GM04503 (cell line): ENCODE measurements at places on chromosomes 12 and 14.

DNA sequence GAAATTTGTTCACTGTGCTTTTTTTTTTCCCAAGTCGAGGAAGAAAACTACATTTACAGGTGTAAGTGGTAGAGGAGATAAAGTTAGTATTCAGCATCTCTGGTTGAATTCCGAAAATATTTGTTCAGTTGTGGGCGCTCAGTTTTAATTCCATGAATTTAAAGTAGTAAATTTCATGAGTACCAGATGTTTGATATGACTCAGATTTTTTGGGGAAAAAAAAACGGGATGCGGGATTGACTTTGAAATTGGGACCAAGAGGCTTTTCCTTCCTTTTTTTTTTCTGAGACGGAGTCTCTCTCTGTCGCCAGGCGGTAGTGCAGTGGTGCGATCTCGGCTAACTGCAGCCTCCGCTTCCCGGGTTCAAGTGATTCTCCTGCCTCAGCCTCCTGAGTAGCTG lies 1.6 kb downstream of the TULP3 start:
- no peak for DNase-seq

GRCh38 chr12:131418121-131418520 lies 292.8 kb upstream of the SFSWAP start:
- no peak for DNase-seq

- DNase-seq: no peak
Measured at GRCh38 chr12:103392722-103393121, 103.0 kb downstream of the C12orf42 start.

DNA sequence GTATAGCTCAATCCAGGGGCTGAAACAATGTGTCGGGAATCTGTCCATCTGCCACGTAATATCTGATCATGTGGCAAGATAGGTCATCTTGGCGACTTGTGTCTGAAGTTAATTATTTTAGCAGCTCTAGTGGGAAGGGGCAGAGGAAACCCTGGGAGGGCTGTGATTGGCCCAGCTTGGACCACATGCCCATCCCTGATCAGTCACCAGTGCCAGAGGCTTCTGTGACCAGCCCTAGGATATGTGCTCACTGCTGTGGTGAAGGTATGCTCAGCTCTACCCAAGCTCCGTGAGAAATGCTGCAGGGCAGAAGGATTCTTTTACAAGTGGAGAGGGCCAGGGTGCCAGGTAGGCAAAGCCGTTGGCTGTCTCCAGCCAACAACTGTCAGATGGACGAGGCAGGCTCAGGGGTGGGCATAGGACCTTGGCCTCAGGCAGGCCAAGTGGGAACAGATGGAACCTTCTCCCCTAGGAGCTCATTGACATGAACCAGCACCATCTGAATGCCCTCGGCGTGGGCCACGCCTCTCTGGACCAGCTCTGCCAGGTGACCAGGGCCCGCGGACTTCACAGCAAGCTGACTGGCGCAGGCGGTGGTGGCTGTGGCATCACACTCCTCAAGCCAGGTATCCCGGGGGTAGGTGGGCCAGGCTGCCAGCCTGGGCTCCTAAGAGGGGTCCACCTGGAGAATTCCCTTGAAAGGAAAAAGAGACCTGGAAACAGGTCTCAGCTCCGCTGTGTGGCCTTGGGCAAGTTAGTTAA lies 21.1 kb downstream of the MVK start:
- DNase-seq: no peak

- no peak for DNase-seq
Measured at GRCh38 chr14:85182282-85182681, 347.7 kb upstream of the FLRT2 start.

DNA sequence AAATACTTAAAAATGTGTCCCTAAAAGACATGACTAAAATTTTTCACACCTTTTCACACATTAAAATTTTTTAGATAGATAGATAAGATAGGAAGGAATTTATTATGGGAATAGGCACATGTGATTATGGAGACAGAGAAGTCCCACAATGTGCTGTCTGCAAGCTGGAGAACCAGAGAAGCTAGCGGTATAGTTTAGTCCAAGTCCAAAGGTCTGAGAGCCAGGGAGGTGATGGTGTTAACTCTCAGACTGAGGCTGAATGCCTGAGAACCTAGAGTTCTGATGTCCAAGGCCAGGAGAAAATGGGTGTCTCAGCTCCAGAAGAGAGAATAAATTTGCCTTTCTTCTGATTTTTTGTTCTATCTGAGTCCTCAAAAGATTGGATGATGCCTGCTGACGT lies 65.7 kb downstream of the POLR3B start:
- no peak for DNase-seq

DNA sequence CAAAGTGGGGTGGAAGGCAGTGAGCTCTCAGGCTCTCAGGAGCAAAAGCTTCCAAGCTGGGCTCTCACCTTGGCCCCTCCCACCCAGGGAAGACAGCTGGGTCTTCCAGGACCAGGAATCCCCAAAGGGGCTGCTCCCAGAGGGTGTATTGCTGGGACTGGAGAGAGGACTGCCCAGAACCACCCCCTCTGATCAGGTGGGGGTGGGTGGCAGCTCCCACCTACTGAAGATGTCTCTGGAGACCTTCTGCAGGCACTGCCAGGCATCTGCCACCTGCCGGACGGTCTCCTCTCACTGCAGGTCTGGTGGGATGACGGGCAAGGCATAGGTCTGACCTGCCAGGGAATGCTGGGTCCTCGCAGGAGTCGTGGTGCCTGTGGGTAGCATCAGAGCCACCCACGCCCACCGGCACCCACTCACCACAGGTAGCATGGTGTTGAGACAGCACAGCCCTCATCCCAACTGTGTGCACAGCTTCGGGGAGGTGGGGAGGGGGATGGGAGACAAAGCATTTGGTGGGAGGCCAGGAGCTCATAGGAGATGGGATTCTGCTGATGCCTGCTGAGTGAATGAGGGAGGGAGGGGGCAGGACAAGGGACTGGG lies 103.2 kb downstream of the SINHCAF start:
- DNase-seq: no peak

DNA sequence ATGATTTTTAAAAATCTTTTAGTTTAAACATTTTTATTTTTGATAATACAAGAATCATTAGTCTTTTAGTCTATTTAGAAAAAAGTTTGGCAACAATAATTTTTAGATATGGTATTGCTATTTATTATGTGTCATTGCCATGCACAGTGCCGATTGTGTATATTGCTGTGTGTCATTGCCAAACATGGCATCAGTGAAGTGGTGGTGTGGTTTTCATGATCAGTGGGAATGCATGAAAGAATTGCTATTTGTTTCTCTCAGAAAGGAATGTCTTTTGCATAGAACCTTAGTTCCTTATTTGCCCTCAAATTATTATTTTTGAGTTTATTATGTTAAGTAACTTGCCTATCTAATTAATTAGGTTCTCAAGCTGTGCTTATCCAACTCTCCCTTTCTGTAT lies 397.5 kb upstream of the PDE3A start:
- no peak for DNase-seq

DNA sequence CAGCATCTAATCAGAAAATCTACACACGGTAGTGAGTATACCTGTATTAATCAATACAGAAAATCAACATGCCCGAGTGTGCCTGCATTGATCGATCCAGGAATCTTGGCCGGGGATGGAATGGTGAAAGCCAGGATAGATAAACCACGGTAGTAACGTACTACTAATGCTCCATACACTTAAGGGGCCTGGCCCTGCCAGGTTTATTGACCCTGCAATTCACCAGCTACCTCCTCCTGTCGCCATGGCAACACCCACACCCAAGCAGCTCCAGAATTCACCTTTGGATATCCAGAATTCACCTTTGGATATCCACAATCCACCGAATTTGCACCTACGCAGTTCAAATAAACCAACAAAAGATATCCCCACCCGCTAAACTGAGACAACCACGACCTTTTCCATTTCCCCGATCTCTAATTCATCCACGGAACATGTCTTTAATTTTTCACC lies 14.8 kb upstream of the CALM1 start:
- DNase-seq: no peak

- DNase-seq: no peak
Measured at GRCh38 chr12:79535751-79536150, 155.0 kb downstream of the PAWR start.

GRCh38 chr12:92553389-92553788 lies 149.4 kb upstream of the PLEKHG7 start:
- DNase-seq: no peak

DNA sequence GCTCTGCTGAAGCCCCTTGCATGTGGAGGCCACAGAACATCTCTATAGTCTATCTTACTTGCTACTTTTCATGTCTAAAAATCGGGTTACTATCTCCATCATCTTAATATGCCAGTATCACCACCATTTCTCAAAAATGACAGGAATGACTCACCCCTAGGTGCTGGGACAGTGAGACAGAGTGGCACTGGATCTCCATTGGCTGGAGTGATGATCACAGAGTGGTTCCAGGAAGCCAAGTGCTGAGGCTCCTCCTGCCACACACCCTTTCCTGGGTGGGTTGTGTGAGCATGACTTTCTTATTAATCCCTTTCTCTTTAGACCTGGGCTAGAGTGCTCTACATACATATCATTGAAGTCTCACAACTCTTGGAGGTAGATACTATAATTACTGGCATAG lies 3.3 kb upstream of the ASCL1 start:
- no peak for DNase-seq

GRCh38 chr12:47362126-47362705 lies 282.5 kb upstream of the AMIGO2 start:
- no peak for DNase-seq

DNA sequence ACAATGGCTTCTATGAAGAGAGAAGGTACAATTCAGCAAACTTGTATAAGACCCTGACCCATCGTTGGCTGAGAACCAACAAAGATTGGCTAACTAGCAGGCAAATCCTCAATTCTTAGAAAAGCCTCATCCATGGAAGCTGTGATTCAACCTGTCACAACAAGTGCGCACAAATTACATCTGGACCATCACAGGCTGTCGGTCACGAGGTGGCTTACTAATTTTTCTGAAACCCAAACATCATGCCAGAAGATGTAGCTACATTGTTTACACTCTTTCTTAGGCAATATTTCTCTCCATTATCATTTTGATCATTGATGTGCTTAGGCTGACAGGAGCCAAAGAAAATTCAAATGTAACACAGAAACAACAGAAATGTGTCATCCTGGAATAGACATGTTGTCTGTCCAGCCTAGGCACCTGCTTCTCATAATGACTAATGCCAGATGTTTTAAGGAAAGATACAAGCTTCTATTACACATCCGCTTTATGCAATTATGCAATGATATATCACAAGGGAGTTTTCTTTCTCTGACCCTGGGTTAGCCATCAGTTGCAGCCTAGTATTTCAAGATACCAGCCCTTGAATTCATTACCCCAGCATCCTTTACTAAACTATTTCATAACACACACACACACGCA lies 92.9 kb upstream of the DIO2 start:
- DNase-seq: no peak

- peak; percentile 84 for DNase-seq
Measured at GRCh38 chr14:64721391-64721791, 17.2 kb downstream of the PLEKHG3 start.

DNA sequence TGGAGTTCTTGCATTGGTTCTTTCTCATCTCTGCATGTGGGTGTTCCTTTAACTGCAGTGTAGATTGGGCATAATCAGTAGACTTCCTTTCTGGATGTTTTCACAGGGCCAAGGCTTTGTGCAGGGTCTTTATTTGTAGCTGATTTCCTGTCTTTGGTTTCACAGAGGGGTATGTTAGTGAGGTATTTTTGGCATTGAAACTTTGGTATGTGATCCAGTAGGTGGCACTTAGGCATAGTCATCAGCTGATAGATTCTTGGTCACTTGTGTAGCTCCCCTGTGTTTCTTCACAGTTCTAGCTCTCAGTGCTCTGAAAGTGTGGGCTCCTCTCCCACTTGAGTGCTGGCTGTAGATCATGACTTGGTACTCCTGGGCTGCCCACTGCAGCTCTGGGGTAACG lies 52.7 kb upstream of the LMO3 start:
- no peak for DNase-seq

DNA sequence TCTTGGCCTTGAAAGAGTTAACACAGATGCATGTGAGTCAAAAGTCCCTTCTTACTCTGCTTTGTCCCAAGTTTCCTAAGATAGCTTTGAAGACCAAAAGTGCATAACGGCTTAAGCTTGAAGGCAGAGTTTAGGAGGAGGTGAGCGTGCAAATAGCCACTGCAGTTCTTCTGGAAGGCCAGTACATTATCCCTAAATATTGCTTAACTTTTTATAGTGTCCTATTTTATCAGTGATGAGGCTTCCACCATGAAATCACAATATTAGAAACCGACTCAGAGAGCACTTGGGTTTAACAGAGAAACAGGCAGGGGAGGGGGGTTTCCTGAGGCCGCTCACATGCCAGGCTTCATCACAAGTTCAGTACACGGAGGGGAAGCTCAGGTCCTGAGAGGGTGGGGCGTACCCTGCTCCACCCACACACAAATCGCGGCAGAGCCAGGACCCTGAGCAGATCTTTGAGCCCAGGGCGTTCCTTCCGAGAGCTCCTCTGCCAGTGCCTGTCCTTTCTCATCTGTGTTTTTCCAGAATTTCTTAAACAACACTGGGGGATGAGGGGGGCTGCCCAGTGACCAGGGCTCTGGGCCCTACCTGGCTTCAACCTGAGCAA lies 26.8 kb upstream of the BDKRB2 start:
- DNase-seq: no peak

DNA sequence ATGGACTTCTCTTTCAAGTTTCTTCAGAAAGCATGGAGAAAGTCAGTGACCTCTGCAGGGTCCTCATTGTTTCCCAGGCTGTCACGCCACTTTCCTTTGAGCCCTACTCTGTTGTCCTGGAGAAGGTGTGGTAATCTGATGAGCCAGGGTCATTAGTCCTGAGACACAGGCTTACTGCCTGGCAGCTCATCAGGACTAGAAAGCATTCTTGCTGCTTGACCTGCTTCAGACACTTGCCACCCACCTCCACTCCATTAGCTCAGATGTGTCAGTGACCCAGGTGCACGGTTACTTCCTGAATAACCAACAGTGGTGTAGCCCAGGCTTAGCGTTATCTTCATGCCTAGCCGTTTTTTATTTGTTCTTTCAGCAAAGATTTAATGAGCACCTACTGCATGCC lies 93.9 kb downstream of the FGD4 start:
- DNase-seq: no peak

DNA sequence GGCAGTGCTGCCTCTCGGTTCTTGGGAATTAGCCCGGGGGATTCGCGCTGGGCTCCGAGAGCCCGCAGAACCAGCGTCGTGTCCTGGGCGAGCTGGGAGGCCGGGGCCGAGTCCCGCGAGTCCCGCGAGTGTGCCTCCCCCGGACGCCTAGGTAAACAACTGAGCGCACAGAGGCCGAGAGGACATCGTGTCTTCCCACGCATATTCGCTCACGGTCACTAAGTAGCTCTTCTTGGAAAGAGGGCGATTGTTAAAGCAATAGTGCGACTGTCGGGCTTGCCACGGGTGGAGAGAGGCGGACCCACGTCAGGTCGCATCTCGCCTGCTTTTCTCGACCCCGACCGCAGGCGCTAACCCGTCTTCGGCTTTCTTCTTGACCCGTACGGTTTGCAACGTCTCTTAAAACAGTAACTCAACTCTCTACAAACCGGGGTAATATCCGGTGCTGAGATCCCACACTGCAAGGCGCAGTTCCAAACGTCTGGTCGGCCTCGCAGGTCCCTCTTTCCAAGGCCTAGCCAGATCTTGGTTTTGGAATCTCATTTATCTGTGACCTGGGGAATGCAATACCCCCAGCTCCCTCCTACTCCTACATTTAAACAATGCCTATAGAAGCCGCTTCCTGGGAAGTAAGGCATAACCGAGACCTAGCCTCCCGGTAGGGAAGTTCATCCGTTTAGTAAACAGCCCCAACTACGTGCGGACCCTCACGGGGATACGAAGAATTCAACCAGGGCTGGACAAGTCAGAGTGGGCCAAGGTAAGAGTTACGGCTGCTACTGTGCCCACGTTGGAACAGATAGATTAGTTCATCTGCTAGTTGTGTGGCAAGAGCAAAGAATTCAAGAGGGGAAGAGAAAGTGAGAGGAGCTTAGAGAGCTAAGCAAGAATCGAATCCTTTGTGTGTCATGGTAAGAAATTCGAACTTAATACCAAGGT lies 736 bp upstream of the PHLDA1 start:
- no peak for DNase-seq
